NCI-H1048 (cell line): ENCODE measurements at places on chromosomes 2 and 18.

DNA sequence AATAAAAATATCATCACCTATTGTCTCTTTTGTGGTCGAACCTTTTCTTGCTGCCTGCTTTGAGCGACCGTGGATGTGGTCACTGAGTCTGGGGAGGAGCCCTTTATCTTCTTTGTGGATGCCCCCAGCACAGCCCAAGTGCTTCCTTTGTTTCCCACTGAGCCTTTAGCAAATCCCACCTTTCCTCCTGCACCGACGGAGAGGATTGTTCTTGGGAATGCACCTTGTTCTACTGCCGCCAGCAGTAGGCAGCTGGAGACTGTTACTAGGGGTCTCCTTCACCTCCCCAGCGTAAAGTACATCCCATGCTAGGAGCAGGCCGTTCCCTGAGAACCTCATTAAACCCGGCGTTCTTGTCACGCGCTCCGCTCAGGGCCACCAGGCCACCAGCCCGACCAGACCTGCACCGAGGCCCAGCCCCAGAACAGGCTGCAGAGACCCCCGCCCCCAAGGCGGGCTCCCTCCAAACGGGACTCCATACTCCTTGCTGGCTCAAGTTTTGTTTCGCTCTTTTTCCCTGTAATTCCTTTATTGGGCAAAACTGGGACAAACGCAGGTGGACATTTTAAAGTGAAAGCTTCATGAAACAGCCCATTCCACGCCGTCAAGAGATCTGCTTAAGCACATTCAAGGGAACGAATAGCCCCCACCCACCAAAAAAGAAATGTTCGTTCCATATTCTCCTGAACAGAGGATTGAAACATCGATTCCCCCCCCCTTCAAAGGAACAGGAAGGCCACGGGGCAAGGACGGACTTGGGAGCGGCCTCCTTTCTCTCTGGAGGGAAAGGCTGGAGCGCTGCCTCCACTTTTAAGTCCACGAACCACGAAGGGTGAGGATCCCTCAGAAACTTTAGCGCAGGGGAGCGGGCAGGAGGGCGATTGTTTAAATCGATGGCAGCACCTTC is 1.1 kb upstream of the MAT2A start:
- DNase-seq = no peak

DNA sequence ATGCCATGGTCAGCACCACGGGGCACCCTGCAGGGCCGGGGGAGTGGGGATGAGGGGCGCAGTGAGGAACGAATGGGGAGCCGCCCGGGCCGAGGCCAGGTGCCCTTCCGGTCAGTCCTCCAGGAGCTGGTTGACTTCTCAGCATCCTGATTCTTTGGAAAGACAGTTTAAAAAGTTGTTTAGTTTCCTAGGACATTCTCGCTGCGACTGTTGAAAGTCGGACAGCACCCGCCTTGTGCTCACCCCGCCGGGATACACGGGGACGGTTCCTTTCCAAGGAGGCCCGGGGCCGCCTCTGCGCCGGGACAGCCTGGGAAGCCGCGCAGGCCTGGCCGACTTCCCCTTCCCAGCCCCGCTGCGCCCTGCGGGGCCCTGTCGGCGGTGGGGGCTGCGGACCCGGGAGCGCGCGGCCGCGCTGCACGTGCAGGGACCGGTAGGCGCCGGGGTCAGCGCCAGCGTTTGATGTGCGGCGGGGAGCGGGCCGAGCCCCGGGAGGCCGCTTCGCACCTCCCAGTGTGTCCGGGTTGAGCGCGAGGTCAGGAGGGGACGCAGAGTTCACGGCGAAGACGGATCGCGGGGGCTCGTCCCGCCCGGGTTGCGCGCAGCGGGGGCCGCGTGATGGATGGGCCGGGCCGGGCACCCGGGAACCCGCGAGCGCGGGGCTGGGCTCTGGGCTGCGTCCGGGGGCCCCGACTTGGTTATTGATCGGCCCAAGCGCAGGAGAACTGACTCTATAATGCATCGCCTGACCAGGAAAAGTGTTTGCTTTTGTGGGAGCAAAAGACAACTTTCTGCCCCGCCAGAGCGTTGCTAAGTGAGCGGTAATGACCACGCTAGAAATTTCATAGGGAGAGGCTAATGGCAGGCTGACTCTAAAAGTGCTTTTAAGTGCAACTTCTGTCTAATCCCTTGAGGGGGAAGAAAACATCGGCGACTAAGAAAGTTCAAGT is 28.0 kb upstream of the SMIM21 start:
- no peak for DNase-seq

DNA sequence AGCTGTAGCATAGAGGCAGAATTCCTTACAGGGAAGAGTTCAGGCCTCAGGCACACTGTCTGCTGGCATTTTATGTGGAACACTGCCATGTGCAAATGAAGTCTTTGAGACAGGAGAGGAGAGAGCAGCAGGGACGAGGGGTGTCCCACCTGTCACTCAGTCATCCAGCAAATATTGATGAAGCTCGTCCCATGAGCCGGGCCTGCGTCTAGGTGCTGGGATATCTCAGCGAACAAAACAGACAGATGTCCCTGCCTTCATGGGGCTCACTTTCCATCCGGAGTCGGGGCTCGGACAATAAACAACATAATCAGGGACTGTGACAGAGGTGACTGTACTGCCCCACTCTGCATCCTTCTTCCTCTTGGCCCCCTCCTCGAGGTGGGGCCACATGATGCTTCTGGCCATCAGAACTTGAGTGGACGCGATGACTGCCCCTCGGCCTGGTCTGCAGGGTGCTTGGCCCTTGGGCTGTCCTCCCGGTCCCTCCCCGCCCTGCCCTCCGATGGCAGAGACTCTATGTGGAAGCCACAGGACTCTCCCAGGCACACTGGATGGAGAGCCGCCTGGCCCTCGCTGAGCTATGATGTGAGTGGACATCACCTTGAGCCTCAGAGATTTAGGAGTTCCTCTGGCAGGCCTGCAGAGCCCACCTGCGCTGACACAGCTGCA is 78.8 kb downstream of the MBP start:
- DNase-seq = no peak

GRCh38 chr2:212646698-212647366 is 108.2 kb upstream of the ERBB4 start:
- DNase-seq = no peak

DNA sequence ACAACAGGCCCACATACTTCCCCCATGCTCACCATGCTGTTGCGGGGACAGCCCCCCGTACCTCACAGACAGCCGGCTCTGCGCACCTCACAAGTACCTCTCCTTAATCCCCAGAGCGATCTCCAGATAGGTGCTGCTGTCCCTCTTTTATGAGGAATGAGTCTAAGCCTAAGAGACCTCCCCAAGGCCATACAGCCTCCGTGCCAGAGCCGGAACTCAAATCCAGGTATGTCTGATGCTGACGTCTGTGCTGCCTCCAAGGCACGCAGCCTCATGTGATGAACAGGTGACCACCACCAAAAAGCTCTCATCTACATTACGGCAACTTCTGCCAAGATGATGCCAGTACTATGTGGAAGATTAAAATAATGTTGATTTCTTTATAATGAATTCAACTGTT is 85.2 kb downstream of the EIPR1 start:
- no peak for DNase-seq

- DNase-seq = no peak
Measured at GRCh38 chr18:45820106-45820745, 5.2 kb upstream of the SIGLEC15 start.

- no peak for DNase-seq
Measured at GRCh38 chr2:18369760-18370159, 190.7 kb downstream of the RDH14 start.

GRCh38 chr2:233761040-233761769 is 1.1 kb downstream of the UGT1A1 start:
- no peak for DNase-seq

DNA sequence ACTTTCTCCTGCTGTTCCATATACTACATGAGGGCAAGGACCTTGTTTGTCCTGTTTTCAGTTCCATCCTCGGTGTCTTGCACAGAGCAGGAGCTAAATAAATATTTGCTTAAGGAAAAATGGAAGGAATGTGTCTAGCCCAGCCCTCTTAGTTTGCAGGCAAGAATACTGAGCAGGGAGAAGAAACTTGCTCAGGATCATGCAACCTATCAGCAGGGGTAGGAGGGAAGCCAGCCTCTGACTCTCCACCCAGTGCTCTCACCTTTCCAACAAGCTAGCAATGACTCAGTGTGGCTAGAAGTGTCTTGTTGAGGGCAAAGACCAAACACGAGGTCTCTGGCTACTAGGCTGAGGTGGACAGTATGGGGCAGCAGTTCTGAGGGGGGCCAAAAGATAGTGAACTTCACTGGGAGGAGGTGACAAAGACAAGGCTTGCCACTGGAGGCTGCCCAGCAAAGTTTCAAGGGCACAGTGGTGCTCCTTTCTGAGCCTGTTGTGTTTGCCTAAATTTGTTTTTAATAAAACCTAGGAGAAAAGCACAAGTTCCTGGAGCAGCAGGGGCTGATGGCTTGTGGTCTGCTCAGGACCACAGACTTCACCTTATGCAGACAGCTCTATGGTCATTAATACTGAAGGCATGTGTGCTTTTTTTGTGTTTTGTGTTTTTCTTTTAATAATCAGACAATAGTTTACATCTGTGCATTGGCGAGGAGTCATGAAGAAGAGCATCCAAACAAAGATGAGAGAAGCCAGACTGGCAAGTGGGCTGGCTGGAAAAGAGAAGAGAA is 49.1 kb upstream of the CTAGE1 start:
- DNase-seq = no peak

- no peak for DNase-seq
Measured at GRCh38 chr2:136395582-136395981, 277.6 kb upstream of the CXCR4 start.

GRCh38 chr2:96502891-96503636 is 2.1 kb downstream of the NEURL3 start:
- DNase-seq = no peak

- no peak for DNase-seq
Measured at GRCh38 chr2:137964066-137964858, at the start of gene HNMT. Gene HNMT (plus strand): TSS chr2:137964473. CDS start chr2:137964492, 19 bp downstream.

DNA sequence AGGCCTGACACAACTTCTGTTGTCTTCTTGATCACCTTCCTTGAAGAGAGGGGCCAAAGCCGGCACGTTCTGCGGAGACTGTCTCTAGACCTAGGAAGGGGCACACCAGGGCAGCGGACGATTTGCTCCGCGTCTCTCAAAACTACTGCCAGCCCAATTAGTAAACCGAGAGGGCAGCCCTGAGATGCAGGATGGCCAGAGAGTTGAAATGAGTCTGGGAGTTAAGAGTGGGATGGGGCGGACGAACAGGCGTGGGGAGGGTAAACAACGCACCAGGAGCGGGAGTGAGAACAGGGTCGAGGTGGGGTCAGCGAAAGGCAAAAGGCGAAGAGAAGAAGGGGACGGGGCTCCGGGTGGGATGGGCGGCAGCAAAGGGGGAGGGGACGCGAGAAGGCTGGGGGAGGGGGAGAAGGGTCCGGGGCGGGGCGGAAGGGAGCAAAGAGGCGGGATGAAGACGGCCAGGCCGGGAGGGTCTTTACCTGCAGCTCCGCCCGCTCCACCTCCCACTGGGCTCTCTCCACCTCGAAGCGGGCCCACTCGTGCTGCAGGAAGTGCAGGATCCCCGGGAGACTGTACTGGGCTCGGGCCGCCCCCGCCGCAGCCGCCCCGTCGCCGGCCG is 476 bp downstream of the STRN start:
- no peak for DNase-seq

- no peak for DNase-seq
Measured at GRCh38 chr2:46256563-46257142, 40.6 kb upstream of the EPAS1 start.

DNA sequence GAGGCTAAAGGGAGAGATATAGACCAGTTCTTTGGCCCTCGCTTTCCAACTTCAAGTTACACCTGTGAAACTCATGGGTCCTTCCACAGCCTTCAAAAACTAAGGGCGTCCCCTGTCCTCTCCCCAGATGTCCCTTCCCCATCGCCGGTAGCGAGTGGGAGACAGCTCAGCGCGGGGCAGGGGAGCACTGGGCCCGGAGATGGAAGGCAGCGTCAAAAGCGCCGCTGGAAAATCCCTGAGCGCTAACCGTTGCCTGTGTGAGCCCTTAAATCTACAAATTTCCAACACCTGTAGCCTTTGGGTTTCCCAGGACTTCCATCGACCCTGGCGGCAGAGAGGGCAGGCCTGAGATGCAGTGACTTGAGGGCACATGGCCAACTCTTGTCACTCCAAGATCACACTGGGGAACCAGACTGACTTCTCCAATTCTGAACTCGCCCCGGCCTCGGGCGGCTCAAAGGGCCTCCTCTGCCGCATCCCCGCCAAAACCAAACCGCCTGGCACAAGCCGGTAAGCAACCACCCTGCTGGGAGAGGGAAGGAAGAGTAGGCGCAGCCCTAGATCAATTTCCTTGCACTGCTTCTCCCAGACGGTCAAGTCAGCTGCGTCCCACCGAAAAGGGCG is 879 bp upstream of the EPAS1 start:
- no peak for DNase-seq

DNA sequence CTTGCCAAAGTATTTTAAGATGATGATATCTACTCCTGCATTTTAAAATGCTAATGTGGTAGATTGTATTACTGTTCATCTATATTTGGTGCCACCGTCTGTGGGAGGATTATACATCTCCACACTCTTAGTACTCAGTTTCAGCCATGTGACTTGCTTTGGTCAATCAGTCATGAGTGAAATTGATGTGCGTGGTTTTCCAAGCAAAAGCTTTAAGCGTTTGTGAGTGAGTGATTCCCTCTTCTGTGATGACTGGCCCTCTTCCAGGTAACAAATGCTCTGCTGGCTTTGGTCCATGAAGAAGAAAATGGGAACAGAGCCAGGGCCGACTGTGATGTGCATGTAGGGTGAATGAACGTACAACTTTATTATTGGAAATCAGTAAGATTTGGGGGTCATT is 330.4 kb downstream of the LPIN1 start:
- DNase-seq = no peak

GRCh38 chr2:102004581-102004980 is 12.8 kb downstream of the IL1R2 start:
- no peak for DNase-seq

DNA sequence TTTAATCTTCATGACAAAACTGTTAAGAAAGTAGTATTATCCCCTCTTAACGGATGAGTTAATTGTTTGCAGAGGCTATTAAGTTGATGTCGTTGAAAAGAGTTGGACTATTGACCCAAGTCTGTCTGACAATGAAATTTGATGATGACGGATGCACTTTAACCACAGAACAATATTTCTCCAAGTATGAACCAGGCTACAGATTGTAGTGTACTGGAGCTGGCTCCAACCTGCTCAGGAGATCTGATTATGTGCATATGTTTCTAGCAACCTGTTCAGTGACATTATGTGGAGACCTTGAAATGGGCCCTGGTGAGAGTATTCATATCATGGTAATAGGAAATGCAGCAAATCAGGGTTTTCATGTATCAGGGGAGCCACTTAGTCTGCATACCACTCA is 174.1 kb downstream of the CDH7 start:
- no peak for DNase-seq

DNA sequence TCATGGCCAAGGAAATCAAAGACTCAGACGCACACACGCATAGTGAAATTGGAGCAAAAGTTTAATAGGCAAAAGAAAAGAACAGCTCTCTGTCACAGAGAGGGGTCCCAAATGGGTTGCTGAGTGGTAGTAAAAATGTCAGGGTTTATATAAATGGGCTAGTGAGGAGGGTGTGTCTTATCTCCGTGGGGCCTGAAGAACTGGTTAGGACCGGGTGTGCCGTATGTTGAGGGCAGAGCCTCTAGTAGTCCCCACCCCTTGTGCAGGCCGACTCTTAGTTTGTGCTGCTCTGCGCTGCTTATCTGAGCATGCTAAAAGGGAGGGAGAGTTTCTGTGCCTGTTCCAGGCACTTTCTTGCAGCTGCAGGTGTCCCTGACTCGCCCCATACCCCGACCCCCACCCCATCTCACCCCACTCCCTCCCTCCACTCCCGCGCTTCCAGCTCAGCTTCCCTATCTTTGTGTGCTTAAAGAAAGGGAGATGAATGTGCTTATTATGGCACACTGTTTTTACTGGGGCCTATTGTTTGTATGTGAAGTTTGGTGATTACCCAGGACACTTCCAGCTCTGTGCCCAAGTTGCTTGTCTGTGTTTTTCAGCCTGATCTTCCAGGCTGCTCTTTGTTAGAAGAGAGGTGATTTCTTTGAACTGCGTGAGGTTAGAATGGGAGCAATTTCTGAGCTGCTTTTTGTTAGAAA is 167.4 kb downstream of the SPAG16 start:
- no peak for DNase-seq
